ENCODE measurements at places on chromosomes 7 and 10.

DNA sequence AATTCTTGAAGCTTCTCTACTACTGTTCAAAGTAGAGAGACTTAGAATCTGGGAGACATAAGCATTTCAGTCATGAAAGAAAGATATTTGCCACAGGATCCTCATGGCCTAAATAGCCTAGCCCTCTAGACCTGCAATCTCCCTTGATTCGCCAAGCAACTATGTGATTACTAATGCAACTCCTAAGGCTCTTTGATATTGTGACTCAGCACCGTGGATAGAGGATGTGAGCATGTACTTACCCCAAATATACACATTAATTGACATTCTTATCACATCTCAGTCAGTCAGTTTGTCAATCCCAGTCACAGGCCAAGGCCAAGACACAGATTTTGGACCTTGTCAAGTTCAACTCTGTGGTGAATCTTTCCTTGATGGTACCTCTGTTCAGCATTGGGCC is 42.6 kb downstream of the GPR37 start:
- DNase-seq, result no peak

- no peak for DNase-seq
Measured at GRCh38 chr7:27128034-27128433, 2.5 kb downstream of the HOXA4 start.

- DNase-seq, result no peak
Measured at GRCh38 chr7:39882148-39882784, 67.8 kb upstream of the CDK13 start.

DNA sequence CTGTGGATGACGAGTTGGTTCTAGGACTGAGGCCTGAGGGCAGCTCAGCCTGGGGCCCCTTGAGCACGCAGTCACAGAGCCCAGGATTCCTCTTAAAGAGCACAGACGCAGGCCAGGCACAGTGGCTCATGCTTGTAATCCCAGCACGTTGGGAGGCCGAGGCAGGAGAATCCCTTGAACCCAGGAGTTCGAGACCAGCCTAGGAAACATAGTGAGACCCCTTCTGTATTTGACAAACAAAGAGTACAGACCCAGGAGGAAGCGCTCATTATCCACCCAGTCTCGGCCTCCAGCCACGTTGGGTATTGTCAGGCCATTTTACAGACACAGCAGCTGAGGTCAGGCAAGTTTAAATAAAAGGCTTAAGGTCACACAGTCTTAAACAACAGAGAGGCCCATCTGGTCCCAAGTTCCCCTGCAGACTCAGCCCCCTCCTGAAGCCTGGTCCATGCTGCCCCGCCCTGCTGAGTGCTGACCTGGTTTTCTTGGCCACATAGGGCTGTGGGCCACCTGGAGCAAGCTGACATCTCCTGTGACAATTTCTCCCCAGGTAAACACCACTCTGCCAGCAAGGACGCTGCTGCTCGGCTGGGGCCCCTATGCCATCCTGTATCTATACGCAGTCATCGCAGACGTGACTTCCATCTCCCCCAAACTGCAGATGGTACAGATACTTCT is 12.6 kb downstream of the RGR start:
- DNase-seq, result no peak

DNA sequence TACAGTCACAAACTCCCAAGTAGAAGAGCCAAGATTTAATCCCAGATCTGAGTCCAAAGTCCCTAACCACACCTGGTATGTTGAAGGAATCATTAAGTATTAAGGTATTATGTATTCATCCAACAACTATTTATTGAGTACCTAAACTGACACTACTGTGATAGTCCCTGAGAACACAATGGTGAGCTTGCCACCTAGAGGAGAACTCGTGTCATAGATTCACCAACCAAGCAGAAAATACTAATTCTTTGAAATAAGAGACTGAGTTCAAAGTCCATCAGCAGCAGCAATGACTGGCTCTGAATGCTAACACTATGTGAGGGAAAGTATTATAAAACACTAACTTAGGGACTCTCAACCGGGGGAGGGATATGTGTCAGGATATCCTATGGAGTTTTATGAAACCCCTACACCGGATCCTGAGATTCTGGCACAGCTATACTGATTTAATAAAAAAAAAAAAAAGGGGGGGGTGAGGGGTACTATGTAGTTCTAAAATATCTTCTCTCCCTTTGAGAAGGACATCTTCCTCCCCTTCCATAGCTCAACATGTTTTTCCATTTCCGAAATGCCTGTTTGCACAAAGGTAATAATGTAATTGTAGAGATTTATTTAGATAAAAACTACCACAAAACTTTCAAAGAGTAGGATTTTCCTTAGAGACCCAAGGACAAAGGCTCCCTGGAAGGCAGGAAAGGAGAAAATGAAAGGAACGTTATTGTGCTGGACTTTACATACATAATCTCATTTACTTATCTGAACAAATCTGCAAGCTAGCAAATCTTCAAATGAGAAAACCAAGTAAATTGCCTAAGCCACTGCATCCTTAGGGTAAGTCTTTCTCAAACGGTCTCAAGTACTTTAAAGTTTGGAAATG is 1.6 kb downstream of the NCOA4 start:
- DNase-seq, result peak; percentile 37

DNA sequence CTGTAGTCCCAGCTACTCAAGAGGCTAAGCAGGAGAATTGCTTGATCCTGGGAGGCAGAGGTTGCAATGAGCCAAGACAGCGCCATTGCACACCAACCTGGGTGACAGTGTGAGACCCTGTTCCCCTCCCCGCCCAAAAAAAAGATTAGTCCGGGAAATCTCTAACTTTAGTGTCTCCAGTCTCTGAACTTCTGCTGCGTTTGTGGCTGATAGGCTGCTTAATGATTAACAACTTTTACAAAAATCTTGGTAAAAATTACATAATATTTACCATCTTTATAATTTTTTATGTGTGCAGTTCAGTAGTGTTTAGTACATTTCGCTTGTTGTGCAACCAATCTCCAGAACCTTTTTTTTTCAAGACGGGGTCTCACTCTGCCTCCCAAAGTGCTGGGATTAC is 9.7 kb upstream of the PLAU start:
- no peak for DNase-seq

- no peak for DNase-seq
Measured at GRCh38 chr10:97207131-97207530, 21.4 kb upstream of the SLIT1 start.

DNA sequence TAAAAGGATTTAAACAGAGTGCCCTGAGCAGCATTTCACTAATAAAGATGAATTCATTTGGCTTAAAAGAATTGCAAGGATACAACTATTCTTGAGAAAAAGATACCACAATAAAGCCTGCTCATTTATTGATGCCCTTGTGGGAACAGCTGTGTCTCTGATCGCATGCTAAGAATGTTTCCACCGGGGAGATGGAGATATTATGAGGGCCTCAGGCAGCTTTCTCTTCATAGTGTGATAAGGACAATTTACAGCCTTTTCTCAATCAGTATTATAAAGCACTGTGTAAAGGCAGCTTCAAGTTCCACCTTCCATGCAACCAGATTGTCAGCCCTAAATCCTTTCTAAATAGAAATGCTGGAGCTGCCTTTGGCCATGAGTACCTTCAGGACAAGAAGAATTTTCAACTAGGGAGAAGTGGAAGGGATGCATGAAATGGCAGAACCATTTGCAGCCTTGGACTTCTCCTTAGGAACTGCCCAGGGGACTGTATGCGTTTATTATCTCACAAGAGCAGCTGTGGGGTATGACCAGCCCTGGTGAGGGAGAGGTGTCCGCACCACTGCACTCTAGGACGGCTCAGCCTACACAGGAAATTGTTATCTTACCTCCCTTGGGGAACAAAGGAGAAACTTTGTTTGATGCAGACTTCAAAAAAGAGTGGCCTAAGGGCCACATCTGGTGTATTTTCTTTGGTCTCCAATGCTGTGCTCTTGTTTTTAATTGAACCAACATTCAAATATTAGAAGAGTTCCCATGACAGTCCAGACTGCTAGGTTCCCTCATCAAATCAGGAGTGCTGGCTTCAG is 116.9 kb upstream of the PCGF5 start:
- no peak for DNase-seq

GRCh38 chr7:111330235-111330523 is 232.1 kb downstream of the IMMP2L start:
- DNase-seq, result no peak

DNA sequence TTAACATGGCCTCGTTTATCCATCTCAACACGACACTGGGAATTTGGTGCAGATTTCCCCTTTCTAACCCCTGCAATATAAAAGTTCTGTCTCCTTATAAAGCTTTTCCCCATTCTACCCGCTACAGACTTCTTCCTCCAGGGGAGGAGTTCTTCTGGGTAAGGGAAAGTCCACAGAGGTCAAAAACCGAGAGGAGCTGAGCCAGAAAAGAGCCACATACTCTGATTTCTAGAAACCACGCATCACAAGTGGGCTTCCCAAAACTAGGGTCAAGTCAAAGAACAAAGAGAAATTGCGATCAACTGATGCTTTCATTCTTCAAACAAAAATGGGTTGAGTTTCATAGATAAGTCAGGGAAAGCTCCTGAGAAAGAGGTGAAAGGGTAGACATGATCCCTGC is 6.8 kb downstream of the IL6 start:
- DNase-seq, result no peak

- peak; percentile 67 for DNase-seq
Measured at GRCh38 chr7:92695308-92696261, 105.4 kb upstream of the FAM133B start.

GRCh38 chr7:47454974-47455871 is 126.7 kb downstream of the TNS3 start:
- no peak for DNase-seq

DNA sequence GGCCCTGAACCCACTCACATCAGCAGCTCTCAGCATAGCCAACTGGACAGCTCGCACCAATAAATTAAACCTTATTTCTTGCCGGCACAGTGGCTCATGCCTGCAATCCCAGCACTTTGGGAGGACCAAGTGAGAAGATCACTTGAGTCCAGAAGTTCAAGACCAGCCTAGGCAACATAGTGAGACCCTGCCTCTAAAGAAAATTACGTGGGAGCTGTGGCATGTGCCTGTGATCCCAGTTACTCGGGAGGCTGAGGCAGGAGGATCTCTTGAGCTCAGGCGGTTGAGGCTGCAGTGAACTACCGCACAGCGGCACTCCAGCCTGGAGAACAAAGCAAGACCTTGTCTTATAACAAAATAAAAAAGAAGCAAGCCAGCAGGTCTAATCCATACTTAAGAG is 75.7 kb downstream of the SEPTIN14 start:
- DNase-seq, result no peak

GRCh38 chr7:27386581-27386980 is 144.0 kb downstream of the EVX1 start:
- DNase-seq, result no peak

DNA sequence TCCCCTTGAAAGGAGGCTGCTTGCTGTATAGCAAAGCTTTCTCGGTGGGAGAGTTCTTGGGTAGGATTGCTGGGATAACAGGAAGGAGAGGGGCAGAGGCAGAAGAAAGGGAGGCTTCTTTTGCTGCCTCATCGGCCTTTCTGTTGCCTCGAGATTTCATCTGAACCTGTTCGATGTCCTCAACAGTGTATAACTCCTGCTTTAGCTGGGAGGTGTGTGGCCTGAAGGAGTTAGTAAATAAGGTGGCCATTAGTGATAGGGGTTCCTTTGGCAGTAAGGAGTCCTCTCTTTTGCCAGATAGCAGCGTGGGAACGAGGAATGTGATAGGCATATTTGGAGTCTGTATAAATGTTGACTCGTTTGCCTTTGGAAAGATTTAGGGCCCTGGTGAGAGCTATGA is 20.0 kb downstream of the SCIN start:
- no peak for DNase-seq

- no peak for DNase-seq
Measured at GRCh38 chr10:70866424-70866823, 21.9 kb downstream of the PCBD1 start.

DNA sequence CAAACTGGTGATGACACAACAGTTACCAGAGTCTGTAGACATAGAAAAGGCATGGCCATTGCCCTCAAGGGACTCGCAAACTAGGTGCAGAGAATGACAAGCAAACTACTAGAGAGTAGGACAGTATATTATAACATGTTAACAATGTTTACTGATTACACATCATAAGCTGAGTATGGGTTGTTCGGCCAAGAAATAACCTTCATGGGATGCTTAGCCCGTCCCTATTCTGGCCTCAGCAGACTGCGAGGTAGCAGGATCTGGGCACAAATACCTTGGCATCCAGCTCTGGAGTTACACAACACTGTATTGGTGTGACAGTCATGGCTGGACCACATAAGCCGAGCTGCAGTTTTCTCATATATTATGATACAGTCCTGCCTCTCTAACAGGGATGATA is 51.4 kb downstream of the ABCB4 start:
- no peak for DNase-seq

- DNase-seq, result no peak
Measured at GRCh38 chr7:7793921-7794320, 75.5 kb upstream of the RPA3 start.

- DNase-seq, result no peak
Measured at GRCh38 chr10:12741360-12741804, 260.1 kb downstream of the CCDC3 start.

DNA sequence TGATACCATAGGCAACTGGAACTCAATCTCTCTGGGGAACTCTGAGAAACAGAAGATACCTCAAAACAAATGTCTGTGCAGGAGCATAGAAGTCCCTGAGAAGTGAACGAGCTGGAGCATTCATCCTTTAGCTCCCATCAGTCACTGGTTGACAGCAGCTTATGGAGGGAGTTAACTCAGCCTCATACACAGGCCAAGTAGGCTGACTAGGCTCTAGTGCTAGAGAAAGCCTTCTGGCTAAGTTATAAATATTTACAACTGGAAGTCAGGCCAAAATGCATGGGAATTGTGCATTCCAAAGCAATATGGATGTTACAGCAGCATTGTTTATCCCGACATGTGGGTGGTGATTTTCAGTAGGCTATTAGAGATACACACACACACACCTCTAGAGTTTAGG is 66.5 kb downstream of the ANK3 start:
- DNase-seq, result no peak

GRCh38 chr7:35647171-35647574 is 47.8 kb downstream of the HERPUD2 start:
- no peak for DNase-seq

DNA sequence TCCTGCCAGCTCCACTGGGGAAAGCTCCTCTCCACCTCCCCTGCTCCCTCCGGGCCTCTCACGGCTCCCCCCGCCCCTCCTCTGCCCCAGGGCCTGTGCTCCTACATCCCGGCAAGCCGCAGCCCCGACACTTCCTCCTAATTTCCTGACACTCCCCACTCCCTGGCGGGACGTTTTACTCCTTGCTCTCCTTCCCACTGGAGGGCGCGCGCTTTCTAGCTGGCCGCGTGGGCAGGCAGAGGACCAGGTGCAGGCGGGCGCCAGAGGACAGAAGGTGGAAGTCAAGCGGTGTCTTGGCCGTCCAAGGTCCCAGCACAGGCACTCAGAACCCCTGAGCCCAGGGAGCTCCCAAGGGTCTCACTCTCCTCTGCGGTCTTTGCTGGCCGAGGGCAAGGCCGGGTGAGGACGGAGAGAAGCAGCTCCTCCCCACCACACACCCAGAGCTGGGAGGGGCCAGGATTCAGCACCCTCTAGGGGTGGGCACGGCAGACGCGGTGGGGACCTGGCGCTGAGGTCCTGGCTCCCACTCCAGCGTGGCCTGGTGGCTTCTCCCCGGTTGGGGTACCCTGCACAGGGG is 19.1 kb downstream of the ADAM8 start:
- no peak for DNase-seq

Data from non-pigmented ciliary epithelial cell (primary cell).